ENCODE measurements at places on chromosomes 6 and 20. TPM values are rescaled to one million over a fixed set of nuclear protein-coding genes. Genes with fewer than 3 reads are reported as not detected.

Gene SULF2
- total RNA-seq, result 21.7 TPM

Gene MCHR2
- not detected for total RNA-seq

Gene VSTM2L
- total RNA-seq, result 10.6 TPM

Gene HSPA1L
- 1.4 TPM for total RNA-seq

Gene TFAP2C
- 14.9 TPM for total RNA-seq

Gene TDRD6
- total RNA-seq, result not detected

Gene BPIFA2
- not detected for total RNA-seq

Gene SSTR4
- 0.17 TPM for total RNA-seq

Gene EDN1
- 57.2 TPM for total RNA-seq

Gene BPIFA3
- total RNA-seq, result not detected

Gene ADGRF5
- total RNA-seq, result not detected

Gene ULBP1
- 1.00 TPM for total RNA-seq

Gene DBNDD2
- total RNA-seq, result 28.8 TPM

Gene OR2J3
- not detected for total RNA-seq

Gene PACSIN1
- not detected for total RNA-seq

Gene EEF1A2
- 154 TPM for total RNA-seq

Gene HLA-G
- not detected for total RNA-seq
